ENCODE measurements at places on chromosomes 7 and 10.

GRCh38 chr7:43481902-43482678, 100.8 kb upstream of the STK17A start:
- no peak for DNase-seq

GRCh38 chr7:76411626-76412025, 2.1 kb upstream of the SSC4D start:
- no peak for DNase-seq

DNA sequence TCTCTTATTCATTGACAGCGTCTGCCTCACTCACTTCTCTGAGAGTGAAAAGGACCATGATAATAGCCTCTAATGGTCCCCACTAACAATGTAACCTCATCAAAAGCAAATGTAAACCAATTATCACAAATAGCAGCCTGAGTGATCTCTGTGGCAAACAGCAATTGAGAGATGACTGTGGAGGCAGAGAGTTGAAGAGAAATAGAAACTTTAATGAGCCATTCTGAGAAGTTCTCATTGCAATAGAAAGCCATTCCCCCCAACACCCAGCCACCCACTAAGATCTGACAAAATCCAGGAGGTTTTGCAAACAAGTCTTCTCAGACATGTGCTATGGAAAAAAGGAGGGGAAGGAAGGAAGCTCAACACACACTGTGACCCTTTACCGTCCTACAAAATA, 44.2 kb upstream of the RNF148 start:
- no peak for DNase-seq

DNA sequence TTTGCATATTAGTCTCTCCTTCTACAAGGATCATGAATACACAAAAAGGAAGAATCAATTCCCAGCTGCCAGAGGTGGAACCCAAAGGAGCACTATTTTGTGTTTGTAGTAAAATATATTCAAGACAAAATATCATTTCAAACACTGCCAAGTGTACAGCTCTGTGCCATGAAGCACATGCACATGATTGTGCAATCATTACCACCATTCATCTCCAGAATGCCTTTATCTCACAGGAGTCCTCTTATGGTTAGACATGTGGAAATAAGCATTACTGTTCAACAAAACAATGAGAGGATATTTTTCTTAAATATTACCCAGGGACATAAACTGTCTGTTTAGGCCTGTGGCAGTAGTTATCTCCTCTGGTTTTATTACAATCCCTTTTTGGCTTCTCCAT, 151.4 kb upstream of the PPP1R3A start:
- no peak for DNase-seq

DNA sequence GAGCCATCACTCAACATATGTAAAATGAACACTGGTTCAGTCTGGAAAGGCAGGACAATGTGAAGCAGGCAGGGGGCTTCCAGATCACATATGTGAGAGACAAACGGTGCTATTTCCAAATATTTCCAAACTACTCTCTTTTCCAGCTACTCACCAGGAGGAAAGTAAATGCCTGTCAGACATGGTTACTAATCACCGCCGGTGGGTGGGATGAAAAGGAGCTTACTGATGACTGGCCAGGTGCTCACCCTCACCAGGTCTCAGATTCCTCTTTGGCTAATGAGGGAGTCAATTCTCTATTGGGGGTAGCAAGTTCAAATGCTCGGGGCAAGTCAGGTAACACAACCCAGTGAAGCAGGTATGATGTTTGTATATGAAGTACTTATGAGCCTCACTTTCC, 9.7 kb upstream of the MSMB start:
- DNase-seq = no peak

GRCh38 chr7:42128703-42129102, 108.3 kb downstream of the GLI3 start:
- DNase-seq = no peak

GRCh38 chr10:57015595-57016318, 654.7 kb upstream of the ZWINT start:
- no peak for DNase-seq

DNA sequence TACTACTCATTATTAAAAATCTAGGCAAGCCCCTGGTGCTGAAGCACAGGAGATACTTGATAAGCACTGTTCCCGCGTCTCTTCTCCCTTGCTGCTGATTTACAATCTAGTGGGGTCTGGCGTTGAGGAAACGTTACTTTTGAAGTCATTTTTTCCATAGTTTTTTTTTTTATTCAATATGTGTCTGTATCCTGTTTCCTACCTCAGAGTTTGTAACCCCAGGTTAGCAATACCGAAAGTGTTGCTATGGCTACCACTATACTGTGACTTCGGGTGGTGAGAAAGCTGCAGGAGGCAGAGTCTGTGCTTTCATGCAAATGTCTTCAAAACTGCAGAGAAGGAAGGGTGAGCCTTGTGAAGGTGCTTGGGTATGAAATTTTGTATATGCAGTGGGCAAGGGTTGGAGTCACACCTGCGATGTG, 458.8 kb upstream of the GHITM start:
- DNase-seq = peak; percentile 3

GRCh38 chr10:126242397-126243260, 145.6 kb downstream of the ADAM12 start:
- no peak for DNase-seq

DNA sequence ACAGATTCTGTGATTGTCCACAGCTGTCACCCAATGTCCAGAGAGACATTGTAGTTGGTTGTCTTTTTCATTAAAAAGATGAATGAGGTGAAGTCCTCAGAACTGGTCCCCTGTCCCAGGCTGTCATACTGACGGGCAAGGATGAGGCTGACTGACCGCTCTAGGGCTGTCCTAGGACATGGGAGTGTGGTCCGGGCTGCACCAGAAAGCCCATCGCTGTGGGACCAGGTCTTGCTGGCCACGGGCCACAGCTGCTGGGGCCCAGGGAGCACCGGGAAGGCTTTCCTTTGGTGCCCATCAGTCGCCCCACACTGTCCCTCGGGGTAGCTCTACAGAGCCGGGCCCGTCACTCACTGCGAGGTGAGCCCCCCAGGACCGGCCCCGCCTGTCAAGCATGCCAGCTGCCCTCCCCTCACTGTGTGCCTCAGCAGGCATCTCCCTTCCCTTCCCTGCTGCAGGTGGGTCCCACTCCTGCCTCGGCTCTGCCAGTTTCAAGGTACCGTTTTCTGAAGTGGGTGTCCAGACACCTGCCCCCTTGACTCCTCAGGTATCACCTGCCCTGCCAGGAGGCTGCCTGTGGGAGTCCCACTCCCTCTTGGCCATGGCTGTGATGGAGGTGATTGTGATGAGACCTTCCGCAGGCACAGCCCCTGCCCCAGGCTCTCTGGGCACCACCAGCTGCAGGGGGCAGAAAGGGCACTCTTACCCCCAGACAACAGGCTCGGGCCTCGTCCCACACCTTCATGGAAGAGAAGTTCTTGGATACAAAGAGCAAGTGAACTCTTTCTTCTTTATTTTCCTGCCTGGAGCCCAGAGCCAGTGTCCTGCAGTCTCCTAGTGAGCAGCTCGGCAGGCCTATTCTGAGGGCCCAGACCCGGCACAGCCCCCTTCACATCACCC, 21.7 kb downstream of the LRRC27 start:
- DNase-seq = no peak

GRCh38 chr10:113517165-113517900, 35.5 kb upstream of the HABP2 start:
- DNase-seq = no peak

- DNase-seq = no peak
Observed at GRCh38 chr7:35248576-35249536, 5.0 kb downstream of the TBX20 start.

- no peak for DNase-seq
Observed at GRCh38 chr10:98302741-98303365, 34.9 kb upstream of the LOXL4 start.

DNA sequence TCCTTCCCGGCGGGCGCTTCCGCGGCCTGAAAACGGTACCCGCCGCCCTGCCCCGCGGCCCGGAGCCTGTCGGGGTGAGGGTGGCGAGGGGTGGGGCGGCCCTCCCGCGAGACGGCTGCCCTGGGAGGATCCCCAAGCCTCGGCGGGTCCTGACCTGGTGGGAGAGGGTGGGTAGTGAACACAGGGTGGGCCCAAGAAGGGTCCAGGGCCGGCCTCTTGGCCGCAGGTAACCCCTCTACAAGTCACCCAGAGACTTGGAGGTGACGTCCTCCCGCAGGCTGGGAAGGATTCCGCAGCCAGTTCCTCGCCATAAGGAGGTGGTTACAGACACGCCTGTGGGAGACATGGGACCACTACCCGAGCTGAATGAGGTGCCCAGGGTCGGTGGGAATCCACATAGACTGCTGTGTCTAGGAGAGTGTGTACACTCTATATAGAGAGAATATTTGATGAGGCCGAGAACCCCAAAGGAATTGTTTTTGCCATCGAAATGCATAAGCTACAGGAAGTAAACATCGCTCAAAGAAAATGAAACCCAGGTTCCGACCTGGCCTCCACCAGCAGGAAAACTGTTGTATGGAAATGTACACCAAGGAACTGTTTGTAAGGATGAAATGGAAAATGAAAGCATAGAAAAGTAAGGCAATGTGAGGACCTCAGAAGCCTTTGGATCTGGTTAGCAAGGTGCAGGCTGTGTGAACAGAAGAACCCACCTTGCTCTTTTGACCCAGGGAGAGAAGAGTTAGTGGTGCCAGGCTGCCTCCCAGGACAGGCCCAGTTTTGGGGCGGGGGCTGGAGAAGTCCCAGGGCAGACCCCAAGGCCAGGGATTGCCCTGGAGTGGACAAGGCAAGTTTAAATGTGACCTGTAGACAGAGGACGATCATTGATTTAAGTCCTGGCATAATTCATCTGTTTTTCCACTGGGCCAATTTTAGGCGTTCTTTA, 659 bp downstream of the OPTN start:
- DNase-seq = no peak

GRCh38 chr7:45384499-45384898, 189.7 kb upstream of the ADCY1 start:
- no peak for DNase-seq

DNA sequence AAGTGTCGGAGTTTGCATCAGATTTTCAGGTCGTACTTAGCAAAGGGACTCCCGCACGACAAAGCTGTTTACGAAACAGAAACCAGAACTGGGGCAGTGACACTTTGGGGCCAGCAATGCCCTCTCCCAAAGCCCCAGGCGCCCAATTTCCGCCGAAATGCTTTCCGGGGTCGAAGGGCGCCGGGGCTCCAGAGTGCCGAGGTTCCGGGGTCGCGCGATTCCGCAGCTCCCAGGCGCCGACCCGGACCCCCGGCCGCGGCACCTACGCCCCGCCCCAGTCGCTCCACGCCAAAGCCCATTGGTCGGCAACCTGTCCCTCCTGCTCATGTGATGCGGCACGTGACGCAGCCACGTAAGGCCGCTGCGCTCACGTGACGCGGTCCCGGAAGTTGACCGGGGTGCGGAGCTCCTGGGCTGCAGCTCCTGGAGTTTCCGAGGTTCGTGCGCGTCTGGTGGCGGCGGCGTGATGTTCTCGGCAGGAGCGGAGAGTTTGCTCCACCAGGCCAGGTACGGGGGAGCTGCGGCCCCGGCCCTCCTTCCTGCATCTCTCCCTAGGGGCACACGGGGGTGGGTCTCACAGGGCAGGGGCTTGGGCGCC, at the start of gene AP5Z1:
AP5Z1 (plus strand) TSS at position 374 of the 598 bp plus-strand sequence; CDS start at position 467, 93 bp downstream.
- DNase-seq = peak; percentile 87

DNA sequence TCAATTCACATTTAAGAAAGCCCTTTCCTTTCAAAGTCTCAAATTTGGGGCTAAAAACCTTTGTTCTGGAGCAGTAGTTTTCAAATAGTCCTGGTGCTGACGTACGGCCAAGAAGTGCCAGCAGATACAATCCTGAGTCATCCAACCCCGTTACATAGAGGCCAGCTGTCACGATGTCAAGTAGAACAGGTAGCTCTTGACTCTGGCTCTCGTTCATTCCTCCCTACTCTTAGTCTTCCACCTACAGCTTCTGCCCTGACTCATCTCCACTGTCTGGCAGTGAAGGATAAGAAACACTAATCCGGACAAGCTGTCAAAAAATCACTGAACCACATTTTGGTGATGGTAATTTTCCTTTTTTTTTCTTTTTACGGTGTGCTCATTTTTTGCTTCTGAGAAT, 132.4 kb upstream of the PTN start:
- no peak for DNase-seq

DNA sequence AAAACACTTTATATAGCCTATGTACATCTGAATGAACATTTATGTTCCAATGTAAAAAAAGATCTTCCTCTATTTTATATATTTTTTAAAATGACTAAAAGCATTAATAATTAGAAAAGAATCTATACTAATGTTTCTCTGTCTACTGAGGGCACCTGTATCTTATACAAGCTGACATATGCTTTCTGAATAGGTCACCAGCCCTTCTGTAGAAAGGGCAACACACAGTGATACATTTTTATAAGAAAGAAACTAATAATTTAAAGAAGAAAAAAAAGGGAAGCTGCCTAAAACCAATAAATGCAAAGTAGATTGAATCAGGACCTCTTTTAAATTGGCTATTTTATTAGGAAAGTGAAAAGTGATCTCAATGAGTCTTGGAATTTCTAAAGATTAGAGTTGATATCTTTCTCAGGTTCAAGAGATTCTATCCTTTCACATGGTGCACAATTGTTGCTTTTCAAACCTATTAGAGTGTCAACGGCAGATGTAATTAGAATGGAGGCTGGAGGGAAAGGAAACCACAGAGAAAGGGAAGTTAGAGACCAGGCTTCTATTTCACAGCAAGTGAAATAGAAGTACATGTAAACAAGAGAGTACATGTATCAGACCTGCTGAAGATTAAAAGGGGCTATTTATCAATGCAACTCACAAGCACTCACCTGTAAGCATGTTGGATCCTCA, 6.3 kb downstream of the MTPN start:
- no peak for DNase-seq

- no peak for DNase-seq
Observed at GRCh38 chr7:81684033-81684432, 85.8 kb downstream of the HGF start.

GRCh38 chr7:132776048-132776620, 199.9 kb upstream of the PLXNA4 start:
- DNase-seq = no peak

DNA sequence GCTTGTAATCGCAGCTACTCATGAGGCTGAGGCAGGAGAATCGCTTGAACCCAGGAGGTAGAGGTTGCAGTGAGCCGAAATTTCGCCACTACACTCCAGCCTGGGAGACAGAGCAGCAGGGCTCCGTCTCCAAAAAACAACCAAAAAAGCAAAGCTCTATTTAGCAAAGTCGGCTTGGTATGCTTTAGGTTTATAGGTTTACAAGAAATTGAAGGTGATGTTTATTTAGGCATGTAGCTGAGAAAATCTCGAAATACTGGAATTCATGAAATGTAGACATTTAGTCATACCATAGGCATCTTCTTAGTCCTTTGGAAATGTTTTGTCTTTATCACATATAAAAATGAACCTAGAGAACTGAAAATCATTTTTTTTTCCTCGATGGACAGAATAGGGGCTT, 453.8 kb upstream of the ANKRD30A start:
- DNase-seq = no peak

Data from stimulated activated CD4-positive, alpha-beta T cell treated with anti-CD3 and anti-CD28 coated beads, TNF-alpha, amount 100 ng/mL, for 24 hours (primary cell).